ENCODE measurements at places on chromosomes 2 and 18.

DNA sequence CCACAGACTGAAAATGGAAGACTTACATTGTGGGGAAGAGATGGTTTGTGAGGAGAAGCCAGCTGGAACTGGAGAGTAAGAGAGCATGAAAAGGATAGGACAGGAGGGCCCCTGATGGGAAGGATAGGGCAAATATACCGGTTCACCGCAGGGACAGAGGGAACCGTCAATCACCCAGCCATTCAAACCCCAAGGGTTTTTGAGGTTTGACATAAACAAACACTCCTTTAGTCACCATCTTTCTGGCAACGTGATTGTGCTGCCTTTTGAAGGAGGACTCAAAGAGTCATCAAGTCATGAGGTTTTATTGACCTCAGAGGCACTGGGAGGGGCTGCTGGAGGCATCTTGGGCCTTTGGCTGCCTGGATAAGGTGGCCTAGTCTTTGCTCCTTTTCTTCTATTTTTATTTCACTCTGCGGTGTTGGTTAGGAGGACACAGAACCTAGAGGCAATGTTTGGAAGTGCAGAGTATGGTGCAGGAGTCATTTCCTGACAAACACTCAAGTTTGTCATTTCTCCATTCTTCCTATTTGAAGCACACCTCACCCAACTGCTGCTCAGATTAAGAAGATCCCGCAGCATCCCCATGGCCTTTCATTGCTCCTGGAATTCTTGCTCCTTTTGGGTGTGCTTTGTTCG lies 487.3 kb upstream of the SPRED2 start:
- no peak for DNase-seq

DNA sequence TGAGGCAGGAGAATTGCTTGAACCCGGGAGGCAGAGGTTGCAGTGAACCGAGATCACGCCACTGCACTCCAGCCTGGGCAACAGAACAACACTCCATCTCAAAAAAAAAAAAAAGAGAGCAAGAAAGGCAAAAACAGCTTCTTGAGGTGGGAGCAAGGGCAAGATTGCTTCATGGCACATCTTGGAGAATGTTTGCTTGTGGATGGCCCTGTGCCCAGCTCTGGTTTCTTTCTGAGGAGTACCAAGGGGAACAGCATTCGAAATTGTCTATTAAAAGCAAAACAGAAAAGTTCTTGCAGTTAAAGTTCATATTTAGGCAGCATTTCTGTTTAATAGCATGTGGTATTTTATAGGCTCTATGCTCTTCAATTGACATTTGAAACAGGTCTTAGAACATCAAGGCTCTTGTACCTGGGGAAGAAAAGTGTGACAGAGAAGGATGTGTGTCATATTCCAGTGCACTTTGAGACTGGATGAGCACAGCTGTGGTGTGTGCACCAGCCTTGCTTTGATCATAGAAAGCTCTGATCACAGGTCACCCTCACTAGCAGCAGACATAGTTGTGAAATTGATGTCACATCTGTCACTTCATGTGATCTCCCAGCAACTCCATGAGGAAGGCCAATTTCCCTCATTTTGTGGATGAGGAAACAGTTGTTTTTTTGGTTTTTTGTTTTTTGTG lies 154.3 kb downstream of the UXS1 start:
- DNase-seq = no peak

DNA sequence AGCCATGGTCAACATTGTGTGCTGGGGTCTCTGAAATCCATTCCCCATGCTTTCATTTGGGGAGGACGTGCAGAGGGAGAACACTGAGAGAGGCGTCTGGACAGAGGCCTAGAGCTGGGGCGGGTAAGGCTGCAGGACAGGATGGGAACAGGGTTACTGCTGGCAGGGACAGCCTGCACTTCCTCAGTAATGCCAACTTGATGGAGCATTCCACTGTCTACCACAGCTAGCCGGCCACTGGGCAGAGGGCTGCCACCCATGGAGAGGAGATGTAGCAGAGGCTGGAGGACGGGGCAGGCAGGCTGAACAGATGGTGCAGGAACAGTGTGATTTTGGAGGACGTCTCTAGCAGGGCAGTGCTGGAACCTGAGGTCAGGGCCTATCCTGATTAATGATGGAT lies 29.3 kb downstream of the MRPL33 start:
- DNase-seq = no peak

- DNase-seq = no peak
Measured at GRCh38 chr2:219285894-219286425, 6.8 kb downstream of the DNAJB2 start.

DNA sequence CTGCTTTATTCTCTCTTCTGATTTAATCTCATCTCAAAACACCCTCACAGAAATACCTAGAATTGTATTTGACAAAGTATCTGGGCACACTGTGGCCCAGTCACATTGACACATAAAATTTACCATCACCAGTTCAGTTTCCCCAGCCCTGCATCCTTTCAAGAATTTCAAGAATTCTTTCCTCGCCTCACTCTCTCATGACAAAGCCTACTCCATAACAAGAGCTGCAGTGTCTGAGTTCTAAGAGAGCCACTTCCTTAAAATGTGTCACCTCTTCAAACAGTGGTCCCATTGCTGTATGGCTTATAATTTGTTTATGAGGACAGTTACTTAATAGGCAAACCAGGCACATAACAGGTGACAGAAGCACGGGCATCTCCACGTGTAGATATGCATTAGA lies 90.9 kb upstream of the STK39 start:
- DNase-seq = no peak

GRCh38 chr2:54639609-54640008 lies 83.9 kb upstream of the EML6 start:
- no peak for DNase-seq

GRCh38 chr2:235850289-235850688 lies 317.9 kb downstream of the GBX2 start:
- DNase-seq = no peak

GRCh38 chr2:216754336-216754735 lies 59.0 kb upstream of the IGFBP5 start:
- no peak for DNase-seq

GRCh38 chr2:45329045-45329677 lies 281.9 kb downstream of the SRBD1 start:
- DNase-seq = no peak

DNA sequence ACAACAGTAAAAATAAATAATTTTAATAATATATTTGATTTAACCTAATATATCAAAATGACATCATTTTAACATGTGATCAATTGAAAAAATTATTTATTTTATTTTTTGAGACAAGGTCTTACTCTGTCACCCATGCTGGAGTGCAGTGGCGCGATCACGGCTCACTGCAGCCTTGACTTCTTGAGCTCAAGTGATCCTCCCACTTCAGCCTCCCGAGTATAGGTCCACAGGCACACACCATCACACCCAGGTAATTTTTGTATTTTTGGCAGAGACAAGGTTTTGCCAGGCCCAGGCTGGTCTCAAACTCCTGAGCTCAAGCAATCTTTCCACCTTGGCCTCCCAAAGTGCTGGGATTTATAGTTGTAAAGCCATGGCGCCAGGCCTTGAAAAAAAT lies 126.7 kb upstream of the COPS8 start:
- no peak for DNase-seq

DNA sequence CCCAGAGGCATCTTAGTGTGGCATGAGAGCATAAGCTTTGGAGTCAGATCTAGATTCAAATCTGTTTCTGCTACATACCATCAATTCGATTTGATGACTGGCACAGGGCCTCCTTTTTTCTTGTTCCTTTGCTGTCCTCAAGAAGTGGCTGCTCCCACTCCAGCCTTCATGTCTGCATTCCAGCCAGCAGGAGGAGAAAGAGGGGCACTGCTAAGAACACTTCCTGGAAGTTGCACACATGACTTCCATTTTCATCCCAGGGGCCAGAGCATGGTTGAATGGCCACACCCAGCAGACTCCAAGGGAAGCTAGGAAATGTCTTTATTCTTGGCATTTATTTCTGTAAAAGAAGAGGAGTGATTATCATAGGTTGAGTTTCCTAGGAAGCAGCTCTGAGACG lies 50.4 kb downstream of the EML6 start:
- no peak for DNase-seq

DNA sequence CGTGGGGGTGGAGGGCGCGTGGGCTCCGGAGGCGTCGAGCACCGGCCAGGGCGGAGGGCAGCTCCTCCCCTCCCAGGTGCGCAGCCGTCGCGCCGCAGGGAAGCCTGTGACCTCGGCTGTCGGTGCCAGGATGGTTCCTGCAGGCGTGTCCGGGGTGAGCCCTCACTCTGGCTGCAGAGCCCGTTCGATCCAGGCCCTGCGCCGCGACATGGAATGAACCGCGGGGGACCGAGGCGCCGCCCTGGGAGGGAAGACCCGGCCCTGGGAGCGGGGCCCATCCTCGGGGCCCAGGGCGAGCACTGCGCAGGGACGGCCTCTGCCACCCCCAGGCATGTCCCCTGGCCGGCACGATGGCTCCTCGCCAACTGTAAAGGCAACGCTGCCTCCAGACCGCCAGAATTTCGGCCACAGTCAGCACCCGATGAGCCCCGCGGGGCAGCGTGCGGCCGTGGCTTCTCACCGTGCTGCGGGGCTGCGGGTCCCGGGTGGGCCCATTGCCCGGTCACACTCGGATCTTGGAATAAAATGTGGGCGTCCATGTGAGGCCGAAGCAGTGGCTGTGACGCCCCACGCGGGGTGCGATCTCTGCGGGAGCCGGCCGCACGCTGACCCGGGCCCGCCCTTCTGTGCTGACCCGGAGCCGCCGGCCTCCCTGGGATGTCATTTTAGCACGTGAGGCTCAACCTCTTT lies 26.6 kb downstream of the SALL3 start:
- DNase-seq = no peak

DNA sequence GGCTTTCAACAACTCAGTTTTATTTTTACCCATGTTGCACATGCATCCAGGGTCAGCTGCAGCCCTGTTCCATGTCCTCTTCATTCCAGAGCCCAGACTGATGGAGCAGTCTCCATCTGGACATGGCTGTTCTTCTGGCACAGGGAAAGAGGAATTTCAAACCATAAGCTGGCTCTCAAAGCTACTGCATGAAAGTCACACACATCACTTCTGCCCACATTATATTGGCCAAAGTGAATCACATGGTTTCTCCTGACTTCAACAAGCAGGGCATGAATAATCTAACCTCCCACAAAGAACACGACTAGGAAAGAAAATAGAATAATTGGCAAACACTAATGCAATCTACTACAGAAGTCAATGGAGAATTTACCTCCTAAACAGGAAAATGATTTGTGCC lies 94.2 kb downstream of the FTCDNL1 start:
- DNase-seq = no peak

- no peak for DNase-seq
Measured at GRCh38 chr2:52210161-52210560, 1178.2 kb upstream of the NRXN1 start.

DNA sequence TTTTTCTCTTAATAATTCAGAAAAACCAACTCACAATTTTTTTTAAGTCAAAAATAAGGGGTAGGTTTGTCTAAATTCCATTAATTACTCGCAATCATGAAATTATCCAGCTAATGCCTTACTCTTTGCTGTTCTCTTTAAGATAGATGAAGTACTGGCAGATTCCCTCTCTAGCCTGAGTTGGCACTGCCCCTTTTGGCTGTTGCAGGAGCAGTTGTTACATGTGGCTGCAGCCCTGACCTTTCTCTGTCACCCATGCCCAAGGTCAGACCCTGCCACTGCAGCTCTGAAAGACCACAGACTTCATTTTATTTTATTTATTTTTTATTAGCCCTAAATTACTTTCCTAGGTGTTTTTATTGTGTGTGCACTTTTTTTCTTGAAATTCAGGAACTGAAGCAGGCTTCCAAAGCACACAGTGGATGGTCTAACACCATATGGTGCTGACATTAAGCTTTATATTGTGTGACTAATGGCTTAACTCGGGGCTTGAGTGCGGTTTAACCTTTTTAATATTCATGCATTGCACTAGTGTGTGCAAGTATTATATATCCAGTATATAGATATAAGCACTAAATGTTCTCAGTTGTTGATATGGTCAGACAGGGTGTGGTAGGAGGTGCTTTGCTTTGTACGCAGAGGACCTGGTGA lies 313.0 kb downstream of the CDH2 start:
- DNase-seq = no peak

GRCh38 chr2:122135021-122135937 lies 379.8 kb downstream of the TSN start:
- no peak for DNase-seq

DNA sequence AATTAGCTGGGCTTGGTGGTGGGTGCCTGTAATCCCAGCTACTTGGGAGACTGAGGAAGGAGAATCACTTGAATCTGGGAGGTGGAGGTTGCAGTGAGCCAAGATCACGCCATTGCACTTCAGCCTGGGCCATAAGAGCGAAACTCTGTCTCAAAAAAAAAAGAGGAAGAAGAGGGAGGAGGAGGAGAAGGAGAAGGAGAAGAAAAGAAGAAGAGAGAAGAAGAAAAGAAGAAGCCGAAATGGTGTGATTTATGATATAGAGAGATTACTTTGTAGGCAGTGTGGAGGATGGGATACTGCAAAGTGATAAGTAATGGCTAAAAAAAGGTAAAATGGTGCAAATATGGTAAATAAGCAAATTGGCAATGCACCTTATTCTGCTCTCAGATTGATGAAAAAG lies 25.1 kb downstream of the THNSL2 start:
- DNase-seq = no peak

- DNase-seq = no peak
Measured at GRCh38 chr18:2887470-2887869, 40.7 kb downstream of the EMILIN2 start.

DNA sequence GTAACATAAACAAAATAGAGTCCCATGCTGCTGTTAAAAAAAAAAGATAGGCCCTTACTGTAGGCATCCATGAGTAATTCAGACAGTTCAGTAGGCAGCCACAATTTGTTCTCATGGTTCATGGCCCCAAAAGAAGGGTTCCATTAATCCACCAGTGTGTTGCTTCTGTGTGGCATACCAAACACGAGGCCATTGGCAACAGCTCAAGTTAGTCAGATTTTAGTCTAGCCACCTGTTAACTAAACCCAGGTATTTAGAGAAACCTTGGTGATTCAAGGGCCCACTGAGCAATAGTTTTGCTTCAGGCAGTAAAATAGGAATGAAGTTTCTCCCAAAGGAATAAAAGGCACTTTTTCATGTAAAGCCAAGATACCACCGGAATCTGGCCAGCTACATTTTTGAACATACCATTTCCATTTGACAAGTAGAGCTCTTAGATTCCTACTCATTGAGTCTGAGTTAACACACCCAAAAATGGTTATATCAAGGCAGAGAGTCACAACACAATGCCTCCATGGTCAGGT lies 80.1 kb upstream of the SRD5A2 start:
- no peak for DNase-seq

GRCh38 chr2:147756069-147756468 lies 88.8 kb upstream of the ACVR2A start:
- peak; percentile 26 for DNase-seq

DNA sequence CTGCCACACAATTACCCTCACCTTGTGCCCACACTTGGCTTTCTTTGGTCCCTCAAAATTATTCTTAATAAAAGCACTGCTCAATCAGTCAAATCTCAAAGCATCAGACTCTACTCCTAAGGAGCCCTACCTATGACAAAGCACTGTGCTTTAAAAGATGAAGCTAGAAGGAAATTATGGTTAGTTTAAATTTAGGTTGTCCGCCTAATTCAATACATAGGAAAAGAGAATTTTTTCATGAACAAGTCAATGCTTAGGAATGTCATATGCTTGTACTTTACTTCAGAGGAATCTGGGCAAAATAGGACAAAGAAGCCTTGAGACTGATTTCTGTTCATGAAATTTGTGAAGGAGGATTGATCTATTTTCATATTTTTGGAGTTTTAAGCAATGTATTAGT lies 726.4 kb upstream of the CDH2 start:
- DNase-seq = no peak

GRCh38 chr18:29271501-29271900 lies 1094.6 kb upstream of the CDH2 start:
- no peak for DNase-seq

GRCh38 chr2:141611176-141611571 lies 519.6 kb downstream of the LRP1B start:
- no peak for DNase-seq
